ENCODE measurements at places on chromosomes 12 and 14.

GRCh38 chr12:107512391-107512790, 173.2 kb upstream of the PWP1 start:
- DNase-seq: no peak

DNA sequence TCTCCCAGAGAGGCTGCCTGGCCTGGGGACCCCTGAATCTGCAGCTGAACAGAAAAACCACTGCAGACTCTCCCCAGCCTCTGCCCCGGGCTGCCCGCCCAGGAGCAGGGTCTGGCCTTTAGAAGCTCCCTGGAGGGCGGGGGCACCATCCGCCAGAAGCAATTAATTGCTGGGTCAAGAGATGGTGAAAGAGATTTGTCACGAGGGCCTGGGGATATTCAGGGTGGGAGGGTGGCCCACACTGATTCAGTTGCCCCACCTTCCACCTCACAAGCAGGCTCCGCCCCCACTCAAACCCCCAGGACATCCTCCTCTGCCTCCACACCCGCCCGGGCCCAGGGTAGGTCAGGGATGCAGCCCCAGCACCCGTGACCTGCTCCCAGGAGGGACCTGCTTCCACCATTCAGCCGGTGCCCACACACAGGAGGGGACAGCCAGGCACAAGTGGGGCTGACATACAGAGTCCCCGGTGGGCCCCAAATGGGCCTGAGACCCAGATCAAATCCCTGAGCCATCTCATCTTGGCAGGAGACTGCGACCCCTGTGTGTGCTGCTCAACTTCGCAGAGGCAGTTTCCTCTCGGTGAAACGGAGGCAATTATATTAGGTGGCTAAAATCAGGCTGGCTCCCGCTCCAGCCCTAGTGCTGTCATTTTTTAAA, 23.0 kb downstream of the NCOR2 start:
- no peak for DNase-seq

- no peak for DNase-seq
Observed at GRCh38 chr12:128305336-128305892, 38.4 kb downstream of the TMEM132C start.

GRCh38 chr14:104697892-104698583, 8.6 kb downstream of the INF2 start:
- no peak for DNase-seq

DNA sequence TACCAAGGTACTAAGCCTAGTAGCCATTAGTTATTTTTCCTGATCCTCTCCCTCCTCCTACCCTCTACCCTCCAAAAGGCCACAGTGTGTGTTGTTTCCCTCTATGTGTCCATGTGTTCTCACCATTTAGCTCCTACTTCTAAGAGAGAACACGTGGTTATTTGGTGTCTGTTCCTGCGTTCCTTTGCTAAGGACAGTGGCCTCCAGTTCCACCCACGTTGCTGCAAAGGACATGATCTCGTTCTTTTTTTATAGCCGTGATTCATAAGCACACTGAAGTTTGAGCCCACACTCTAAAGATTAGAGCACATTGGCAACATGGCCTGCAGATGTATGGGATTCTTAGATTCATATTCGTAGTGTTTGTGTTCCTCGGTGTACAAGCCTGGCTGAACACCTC, 8.1 kb upstream of the STX2 start:
- DNase-seq: no peak
